ENCODE measurements at places on chromosomes 3 and 15. TPM values are rescaled to one million over a fixed set of nuclear protein-coding genes. Genes with fewer than 3 reads are reported as not detected.

LMOD3 gene
- total RNA-seq = not detected

STRIT1 gene
- total RNA-seq = not detected

BOC gene
- total RNA-seq = 3.0 TPM

SI gene
- total RNA-seq = not detected

UPK1B gene
- total RNA-seq = 0.66 TPM

All from GM23338 (cell line).